ENCODE measurements at places on chromosomes 5 and 9. TPM values are rescaled to one million over a fixed set of nuclear protein-coding genes. Genes with fewer than 3 reads are reported as not detected.

DNA sequence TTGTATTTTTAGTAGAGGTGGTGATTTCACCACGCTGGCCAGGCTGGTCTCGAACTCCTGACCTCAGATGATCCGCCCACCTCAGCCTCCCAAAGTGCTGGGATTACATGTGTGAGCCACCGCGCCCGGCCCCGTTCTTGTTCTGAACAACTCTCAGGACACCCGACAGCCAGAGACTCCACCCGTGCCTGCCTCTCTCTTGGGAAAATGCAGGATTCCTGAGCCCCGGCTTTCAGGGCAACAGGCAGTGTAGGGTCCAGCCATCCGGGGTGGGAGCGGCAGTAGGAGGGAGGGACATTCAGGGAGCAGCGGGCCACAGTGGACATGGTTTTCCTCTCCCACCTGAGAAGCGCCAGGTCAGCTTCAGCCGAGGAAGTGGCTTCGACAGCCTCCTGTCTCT lies 34.4 kb downstream of the NCS1 start:
- no peak for DNase-seq

DNA sequence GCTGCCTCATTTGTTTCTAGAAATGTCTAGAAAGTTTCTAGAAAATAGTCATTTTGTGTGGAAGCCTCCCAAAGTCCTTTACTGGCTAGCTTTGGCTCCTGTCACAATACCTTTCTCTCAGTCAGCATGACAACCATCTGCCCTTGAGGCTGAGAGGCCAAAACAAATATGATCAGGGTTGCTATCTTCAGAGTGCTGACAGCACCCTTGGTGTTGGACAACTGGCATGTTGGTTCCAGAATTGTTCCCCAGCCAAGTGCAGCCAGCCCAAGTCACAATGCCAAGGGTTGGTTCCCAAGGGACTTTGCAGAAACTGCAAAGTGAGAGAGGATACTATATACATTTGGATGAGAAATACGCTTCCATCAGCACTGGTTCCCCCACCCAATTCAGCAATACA lies 140.9 kb upstream of the GAS1 start:
- no peak for DNase-seq

DNA sequence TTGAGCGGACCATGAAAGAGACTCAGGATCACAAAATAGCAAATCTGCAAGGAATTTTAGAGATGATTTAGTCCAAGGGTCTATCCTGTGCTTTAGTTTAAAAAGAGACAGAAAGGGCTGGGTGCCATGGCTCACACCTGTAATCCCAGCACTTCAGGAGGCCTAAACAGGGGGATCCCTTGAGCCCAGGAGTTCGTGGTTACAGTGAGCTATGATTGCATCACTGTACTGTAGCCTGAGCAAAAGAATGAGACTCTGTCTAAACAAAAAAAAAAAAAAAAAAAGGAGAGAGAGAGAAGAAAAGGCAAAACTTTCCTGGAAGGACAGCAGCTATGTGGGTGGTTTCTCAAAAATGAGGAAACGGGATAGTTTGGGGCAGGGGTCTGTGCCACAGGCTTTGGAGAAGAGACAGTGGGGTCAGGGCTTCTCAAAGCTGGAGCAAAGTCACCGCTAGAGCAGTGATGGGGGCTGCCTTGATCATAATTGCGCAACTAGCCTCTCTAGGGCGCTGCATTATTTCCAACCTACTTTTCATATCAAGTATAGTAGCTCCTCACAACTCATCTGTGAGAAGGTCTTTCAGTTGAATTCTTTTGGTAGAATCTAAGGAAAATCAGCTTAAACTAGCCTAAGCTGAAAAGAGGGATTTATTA lies 8.5 kb upstream of the ANKH start:
- DNase-seq: no peak

- no peak for DNase-seq
Measured at GRCh38 chr9:20022410-20022809, 233.6 kb upstream of the SLC24A2 start.

Gene ADRA1B
- total RNA-seq: not detected

Gene COL5A1
- 0.15 TPM for total RNA-seq

Gene ACSL6
- 38.8 TPM for total RNA-seq

Gene ARHGEF37
- 0.37 TPM for total RNA-seq
